ENCODE measurements at places on chromosomes 3 and 15.
A peak's percentile ranks its signal among the peaks of the same experiment; 100 is the strongest.

DNA sequence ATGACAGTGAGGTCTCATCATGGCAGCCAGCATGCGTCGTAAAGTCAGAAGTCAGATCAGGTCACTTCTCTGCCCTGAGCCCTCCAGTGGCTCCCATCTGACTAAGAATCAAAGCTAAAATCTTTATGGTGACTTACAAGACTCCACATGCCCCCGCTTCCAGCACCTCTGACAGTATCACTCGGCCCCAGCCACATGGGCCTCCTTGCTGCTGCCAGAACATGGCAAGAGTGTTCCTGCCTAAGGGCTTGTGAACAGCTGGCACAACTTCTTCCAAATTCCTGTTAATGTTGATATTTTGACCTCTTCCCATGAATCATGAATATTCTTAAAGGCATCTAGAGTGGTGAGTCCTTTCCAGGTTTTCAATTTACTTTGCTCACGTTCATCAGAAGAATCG, 20.5 kb downstream of the POLR2M start:
- no peak for DNase-seq

GRCh38 chr15:100703671-100704070, 101.3 kb downstream of the ASB7 start:
- no peak for DNase-seq

DNA sequence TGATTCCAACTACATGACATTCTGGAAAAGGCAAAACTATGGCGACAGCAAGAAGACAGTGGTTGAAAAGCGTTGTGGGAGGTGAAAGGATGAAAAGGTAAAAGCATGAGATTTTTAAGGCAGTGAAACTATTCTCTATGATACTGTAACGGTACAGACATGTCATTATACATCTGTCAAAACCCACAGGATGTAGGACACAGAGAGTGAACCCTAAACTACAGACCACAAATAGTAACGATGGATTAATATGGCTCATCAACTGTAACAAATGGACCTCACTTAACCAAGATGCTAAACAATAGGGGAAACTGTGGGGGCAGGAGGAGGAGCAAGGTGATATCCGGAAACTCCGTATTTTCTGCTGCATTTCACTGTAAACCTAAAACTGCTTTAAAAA, 39.1 kb downstream of the MYO9A start:
- no peak for DNase-seq

DNA sequence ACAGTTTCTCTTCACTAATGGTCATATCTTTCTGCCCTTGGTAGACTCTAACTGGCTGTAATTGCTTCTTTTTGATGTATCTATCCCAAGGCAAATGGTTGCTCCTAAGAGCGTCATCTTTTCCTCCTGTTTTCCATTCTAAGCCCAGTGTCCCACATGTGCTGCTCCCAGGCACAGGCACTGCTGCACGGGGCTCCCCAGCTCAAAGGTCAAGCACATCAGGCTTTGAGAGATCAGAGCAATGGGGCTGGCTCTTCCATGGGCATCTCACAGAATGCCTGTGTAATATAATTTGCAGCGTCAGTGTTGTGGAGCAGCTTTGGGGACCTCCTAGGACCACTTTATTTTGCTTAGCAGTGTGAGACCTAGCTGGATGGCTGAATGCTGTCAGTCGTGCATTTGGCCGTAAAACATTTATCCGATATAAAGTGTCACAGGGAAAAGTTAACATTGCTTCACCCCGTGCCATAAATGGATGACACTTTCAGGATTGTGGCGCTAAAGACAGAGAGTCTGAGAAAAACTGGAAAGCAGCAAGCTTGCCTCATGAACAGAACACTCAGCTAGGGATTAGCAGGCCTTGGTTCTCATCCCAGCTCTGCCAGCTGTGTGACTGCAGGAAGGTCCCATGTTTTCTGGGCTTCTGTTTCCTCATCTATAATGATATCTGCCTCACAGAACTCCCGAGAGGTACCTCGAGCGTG, 277.5 kb upstream of the TBL1XR1 start:
- DNase-seq = no peak

- DNase-seq = peak; percentile 25
Measured at GRCh38 chr15:65824941-65825544, 33.0 kb upstream of the DENND4A start.

GRCh38 chr15:91043202-91043874, 20.9 kb upstream of the VPS33B start:
- DNase-seq = no peak

GRCh38 chr15:42118650-42119445, 24.5 kb upstream of the PLA2G4D start:
- DNase-seq = no peak

DNA sequence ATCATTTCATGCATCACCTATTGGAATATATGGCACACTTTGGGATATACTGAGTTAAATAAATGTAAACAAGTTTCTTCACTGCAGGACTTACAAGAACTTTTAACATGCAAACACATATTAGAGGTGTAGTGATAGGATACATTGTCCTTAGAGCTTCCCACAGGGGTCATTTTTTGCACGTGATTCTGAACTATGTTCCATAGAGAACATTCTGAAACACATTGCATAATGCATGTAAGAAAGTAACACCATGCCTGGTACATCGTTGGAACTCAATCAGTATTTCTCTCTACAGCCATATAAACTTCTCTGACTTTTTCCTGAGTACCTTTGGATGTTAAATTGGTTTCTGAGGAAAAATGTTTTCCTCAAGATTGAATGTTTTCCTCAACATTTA, 28.3 kb downstream of the MRAS start:
- no peak for DNase-seq

- DNase-seq = no peak
Measured at GRCh38 chr3:139588450-139588849, 48.9 kb upstream of the RBP1 start.

DNA sequence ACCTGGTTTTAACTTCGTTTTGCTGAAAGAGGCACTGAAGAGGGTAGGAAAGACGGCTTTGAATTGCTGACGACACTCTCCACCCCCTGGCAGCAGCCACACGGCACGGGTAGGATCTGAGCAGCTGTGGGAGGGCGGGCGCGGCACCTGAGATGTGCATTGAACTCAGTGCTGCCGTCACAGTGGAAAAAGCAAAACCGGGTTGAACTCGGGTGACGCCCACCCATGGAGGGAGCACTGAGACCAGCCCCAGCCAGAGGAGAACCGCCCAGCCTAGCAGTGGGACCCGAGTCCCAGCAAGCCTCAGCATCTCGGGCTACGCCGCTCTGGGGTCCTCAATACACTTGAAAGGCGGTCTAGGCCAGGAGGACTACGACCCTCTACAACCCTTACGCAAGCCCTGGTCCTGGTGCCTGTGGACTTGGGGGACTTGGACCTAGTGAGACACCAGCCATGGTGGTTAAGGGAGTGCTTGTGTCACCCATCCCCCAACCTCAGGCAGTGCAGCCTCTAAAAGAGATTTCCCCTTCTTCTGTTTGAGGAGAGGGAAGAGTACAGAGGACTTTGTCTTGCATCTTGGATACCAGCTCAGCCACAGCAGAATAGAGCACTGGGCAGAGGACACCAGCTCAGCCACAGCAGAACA, 50.0 kb upstream of the RPL35A start:
- DNase-seq = no peak

- DNase-seq = no peak
Measured at GRCh38 chr3:188380722-188381121, 226.8 kb downstream of the LPP start.

DNA sequence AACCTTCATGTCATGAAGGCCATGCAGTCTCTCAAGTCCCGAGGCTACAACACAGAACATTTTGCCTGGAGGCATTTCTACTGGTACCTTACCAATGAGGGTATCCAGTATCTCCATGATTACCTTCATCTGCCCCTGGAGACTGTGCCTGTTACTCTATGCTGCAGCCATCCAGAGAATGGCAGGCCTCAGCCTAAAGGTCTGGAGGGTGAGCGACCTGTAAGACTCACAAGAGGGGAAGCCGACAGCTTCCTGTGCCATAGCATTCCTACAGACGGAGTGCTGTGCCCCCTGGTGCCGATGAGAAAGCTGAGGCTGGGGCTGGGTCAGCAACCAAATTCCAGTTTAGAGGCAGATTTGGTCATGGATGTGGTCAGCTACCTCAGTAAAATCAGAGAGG, 51.3 kb upstream of the CADPS start:
- no peak for DNase-seq

GRCh38 chr15:52759969-52760368, 30.2 kb downstream of the ONECUT1 start:
- no peak for DNase-seq

GRCh38 chr15:70717237-70717793, 46.0 kb downstream of the UACA start:
- no peak for DNase-seq

GRCh38 chr3:135081856-135082434, 286.9 kb downstream of the EPHB1 start:
- DNase-seq = no peak

DNA sequence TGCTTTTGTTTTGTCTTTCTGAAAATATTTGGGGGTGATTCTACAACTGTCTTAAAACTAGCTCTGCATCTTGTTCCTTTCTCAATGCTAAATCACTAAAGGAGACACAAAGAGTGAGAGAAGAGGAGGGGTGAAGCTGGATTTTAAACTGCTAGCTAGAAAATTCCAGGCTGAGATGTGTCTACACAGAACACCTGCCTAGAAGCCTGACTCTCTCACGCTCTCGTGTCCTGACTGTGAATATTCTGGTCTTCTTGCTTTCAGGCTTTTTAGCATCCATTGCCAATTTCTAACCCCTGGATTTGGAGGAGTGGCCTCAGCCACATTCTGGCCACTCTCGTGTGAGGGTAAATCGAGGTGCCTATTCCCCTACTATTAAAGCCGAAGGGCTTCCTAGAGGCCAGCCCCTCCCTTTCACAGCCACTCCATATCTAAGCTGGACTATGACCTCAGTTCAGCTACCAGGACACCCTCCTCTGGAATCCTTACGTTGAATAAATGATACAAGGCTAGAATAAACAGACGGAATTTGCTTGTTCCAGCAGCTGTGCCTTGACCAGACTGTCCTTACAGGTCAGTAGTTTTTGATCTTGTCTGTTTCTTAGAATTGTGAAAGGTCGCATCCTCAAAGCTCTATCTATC, 148.2 kb upstream of the FEZF2 start:
- DNase-seq = no peak

DNA sequence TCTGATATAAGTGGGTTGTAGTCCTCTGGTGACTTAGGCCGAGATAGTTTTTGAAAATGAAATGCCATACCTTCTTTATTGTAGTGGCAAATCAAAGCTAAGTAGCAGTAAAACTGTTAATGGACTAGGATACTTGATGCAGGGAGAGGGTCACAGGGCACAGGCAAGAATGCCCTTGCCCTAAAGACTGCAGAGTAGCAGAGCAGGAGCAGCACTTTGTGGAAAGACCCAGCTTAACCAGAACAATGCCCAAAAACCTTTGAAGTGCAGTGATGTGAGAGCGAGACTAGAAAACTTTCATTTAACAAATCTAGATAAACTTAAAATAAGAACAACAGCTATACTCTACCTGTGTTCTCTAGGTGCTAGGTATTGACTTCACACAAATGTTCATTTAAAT, 121.9 kb downstream of the MBNL1 start:
- no peak for DNase-seq

GRCh38 chr3:156583469-156583868, 28.6 kb upstream of the SSR3 start:
- DNase-seq = no peak

- no peak for DNase-seq
Measured at GRCh38 chr3:99319961-99320360, 318.4 kb upstream of the COL8A1 start.

DNA sequence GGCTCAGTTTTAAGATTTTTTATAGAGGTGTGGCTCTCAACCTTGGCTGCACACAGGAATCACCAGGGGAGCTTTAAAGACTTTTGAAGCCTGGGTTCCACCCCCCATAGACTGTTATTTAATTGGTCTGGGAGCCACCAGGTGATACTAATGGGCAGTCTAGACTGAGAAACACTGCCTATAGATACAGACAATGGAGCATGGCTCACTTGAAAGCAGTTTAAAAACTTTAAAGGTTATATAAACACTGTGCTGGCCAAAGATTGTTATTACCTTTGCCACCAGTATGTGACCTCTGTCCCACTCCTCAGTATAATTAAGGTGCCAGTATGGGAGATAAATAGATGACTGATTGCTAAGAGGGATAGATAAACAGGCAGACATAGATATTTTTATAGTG, 3.8 kb downstream of the GOLIM4 start:
- no peak for DNase-seq

- no peak for DNase-seq
Measured at GRCh38 chr3:117611211-117611610, 901.6 kb downstream of the TUSC7 start.

DNA sequence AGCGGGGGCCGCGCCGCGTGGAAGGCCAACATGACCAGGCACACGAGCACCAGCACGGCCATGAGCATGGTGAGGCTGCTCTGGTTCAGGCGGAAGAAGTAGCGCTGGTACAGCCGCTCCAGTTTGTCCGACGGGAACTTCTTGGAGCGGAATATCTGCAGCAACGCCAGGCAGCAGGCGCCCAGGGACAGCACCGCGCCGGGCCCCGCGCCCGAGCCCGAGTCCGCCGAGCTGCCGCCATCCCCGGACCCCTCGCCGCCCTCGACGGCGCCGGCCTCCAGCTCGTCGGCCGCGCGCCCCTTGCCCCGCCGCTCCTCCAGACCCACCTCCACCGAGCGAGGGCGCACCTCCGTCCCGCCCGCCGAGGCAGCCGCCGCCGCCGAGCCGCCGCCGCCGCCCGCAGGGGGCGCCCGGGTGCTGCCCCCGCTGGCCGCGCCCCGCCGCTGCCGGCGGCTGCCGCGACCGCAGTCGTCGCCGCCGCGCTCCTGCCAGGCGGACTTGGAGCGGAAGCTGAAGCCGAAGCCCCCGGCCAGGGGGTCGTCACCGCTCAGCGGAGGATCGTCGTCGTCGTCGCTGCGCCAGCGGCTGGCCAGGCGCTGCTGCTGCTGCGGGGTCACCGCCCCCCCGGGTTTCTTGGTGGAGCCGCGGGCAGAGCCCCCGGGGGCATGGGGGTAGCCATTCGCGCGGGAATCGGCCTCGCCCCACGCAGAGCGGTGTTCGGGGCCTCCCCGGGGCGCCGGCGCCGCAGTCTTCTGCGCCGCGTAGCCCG, 957 bp downstream of the ADCY5 start:
- DNase-seq = peak; percentile 64

GRCh38 chr3:123344907-123345594, 103.8 kb downstream of the ADCY5 start:
- no peak for DNase-seq

- peak; percentile 13 for DNase-seq
Measured at GRCh38 chr15:80695911-80696661, 976 bp downstream of the ABHD17C start.

Data from suppressor macrophage treated with lipopolysaccharide for 4 hours (primary cell).